Kasumi-1 (cell line): ENCODE measurements at places on chromosomes 2 and 18.
A peak's percentile ranks its signal among the peaks of the same experiment; 100 is the strongest.

DNA sequence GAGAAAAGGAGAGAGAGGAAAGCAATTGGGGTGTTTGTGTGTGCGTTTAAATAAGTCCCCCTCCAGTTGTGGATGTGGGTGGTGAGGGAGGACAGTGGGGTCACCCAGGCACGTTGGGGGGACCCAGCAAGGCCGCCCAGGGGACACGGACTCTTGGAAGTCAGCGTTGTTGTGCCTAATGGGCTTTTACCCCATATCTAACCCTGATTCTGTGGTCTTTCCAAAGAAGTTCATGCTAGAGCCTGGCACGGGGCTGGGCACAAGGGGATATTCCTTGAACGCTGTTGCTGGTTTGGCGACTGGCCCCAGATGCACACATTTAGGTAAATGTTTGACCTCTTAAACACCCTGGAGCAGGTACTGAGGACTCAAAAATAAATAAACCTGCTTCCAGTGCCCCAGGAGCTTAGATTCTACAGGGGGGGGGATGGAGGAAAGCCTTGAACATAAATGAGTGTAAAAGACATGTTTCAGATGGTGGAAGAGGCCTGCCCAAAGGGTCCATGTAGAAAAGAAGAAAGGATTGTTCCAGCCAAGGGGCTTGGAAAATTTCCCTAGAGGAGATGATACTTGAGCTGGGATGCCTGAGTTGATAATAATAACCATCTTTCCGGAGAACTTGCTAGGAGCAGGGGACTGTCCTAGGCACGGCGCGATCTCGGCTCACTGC, 97.7 kb upstream of the SIX3 start:
- DNase-seq = no peak

- DNase-seq = no peak
Observed at GRCh38 chr18:36887114-36887513, 58.2 kb downstream of the KIAA1328 start.

- DNase-seq = no peak
Observed at GRCh38 chr2:120976501-120977307, 241.0 kb downstream of the GLI2 start.

DNA sequence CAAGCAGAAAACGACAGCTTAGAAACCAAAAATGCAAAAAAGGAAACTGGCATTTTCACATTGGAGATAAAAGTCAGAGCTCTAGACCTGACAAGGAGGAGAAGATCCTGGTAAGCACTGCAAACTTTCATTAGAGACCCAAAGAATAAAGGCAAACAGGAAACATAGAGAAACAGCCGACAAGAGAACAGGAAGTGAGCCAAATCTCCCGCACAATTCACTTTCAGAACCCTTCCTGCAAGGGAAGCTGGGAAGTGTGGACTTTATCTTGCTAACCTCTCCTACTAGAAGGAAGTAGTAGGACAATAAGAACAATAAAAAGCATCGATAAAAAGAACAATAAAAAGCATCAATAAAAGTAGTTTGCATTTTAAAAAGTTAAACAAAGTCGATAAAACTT, 417.8 kb upstream of the SPHKAP start:
- DNase-seq = peak; percentile 0

GRCh38 chr2:148049284-148049683, 28.4 kb downstream of the MBD5 start:
- DNase-seq = no peak

DNA sequence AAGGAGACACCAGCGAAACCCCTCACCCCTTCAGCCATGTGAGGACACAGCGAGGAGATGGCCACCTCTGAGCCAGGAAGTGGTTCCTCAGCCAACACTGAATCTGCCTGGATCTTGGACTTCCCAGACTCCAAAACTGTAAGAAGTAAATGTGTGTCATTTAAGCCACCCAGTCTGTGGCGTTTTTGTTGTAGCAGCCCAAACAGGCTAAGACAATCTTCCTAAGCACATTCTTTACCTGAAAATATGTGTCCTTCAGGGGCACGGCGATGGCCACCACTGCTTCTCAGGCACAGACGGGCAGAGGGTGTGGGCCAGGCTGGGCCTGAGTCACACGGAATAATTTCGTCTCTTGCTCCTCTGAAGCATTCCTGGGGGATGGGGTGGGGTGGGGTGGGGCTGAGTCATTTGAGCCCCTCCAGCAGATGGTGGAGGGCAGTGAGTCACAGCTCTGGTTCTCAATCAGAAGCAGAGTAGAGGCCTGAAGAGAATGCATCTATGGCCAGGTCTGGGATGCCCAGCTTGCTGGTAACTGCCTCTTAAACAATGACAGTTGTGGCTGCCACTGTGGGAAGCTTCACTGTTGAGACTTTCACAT, 142.4 kb downstream of the CAPN13 start:
- peak; percentile 16 for DNase-seq

GRCh38 chr18:48317781-48318381, 91.3 kb downstream of the ZBTB7C start:
- DNase-seq = no peak
